ENCODE measurements at places on chromosomes 6 and 20.

DNA sequence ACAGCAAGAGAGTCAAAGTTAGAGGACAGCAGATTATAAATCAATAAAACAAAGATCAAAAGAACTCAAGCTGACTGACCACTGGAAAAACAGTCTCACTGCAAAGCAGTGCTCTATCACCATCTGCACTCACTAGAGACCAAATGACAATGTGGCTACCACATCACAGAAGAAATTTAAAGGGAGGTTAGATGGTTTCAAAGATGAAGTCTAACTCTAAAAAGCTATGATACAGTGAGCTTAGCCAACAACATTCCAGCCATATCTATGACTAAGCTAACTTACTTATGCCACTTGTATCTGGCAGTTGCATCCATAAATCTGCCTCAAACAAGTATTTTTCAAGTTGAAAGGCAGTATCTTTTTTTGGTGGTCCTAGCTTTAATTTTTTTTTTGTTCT is 68.6 kb downstream of the ARHGAP18 start:
- no peak for DNase-seq

- no peak for DNase-seq
Measured at GRCh38 chr6:683742-684440, 9.0 kb downstream of the EXOC2 start.

DNA sequence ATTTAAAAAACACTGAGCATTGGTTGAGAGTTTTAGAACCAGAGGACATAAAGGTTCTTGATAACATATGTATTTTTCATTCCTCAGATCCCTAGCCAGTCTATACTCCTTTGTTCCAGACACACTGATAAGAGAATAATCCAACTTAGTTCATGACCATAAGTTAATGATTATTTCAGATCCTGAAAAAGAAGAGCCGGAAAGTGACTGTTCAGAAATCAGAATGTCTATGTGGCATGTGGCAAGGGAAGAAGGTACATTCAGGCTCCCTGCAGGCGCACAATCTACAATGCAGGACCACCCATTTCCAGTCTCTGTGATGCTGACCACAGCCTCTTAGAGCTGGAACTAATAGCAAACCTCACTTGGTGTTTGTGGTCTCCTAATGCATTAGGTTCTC is 666.7 kb upstream of the AGPAT4 start:
- no peak for DNase-seq

- no peak for DNase-seq
Measured at GRCh38 chr6:150142097-150142669, 661 bp upstream of the PPP1R14C start.

DNA sequence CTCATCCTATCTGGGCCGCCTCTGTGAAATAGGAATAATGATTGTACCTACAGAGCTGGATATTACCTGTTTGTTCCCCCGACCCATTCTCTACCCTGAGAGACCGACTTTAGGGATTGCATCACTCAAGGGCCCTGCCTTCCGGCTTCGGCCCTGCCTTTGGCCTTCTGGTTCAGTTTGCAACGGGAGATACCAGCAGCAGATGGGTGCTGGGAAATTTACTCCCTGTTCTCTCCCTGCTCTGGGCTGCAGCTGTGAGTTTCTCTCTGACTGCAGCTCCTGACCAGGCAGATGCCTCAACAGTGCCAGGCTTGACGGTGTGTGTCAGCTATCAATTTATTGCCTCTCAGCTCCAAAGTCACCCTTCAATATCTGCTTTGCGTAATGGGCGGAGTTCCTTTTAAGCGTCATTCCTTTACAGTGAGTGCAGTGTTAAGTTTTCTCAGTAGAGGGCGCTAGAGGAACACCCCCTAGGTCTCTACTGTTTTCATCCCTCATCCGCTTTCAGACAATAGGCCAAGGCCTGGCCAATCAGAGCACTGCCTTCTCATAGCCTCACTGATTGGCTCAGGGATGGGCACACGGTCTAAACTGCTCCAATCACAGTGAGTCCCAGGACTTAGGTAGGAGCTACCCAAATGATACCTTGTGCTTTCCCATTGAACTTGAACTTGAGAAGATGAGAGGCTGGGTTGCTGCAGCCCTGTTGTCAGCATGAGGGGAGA is 30.0 kb downstream of the KCNG1 start:
- DNase-seq = peak; percentile 68

DNA sequence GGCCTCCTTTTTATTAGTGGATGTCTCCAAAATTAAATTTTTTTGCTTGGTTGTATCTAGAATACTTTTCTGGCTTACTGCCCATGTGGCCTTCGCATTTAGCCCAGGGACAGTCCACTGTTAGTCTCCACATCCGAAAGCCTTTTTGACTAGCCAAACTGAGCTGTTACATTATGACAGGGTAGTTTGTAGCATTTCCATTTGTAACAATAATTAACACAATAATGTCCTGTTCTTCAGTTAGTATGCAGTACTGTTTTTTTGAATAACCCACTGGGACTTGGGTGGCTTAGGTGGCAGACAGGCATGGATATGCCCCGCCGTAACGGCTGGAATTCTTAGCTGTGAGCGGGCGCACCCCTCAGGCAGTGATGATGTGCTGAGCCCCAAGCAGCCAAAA is 12.7 kb upstream of the BTN3A2 start:
- no peak for DNase-seq

GRCh38 chr6:133571681-133572080 is 317.2 kb upstream of the TCF21 start:
- no peak for DNase-seq

DNA sequence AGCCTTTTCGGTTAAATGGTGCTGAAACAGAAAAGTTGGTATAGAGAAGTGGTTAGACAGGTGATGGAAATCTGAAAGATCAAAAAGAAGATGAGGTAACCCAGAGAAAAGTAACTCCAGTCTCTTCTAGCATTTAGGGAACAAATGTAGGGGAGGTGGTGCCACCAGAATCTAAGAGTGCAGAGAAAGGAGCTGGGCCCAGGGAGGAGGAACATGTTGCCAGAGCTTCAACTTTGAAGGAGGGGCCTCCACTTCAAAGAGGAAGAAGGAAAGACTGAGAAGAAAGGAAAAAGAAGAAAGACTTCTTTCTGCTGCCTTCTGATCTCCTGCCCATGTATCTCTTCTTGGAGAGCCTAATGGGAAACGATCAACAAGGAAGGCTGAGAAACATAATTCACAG is 23.5 kb upstream of the ATRN start:
- no peak for DNase-seq
